ENCODE measurements at places on chromosomes 5 and 9.
A peak's percentile ranks its signal among the peaks of the same experiment; 100 is the strongest.

DNA sequence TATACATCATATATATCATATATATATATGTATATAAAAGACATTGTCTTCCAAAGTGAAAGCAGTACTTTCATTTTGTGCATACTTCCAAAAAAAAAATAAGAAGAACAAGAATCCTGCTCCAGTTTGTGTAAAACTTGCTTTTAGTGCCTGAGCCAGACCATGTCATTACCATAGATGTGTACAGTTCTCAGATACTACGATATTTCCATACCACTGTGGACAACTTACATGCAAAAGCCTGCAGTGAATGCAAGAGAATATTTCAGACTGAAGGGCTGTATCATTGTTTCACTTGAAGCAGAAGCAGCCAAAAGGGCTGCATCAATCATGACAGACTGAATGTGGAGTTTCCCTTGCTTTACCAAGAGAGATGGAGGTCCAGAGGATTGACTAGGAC lies 72.6 kb upstream of the CYLC2 start:
- no peak for DNase-seq

DNA sequence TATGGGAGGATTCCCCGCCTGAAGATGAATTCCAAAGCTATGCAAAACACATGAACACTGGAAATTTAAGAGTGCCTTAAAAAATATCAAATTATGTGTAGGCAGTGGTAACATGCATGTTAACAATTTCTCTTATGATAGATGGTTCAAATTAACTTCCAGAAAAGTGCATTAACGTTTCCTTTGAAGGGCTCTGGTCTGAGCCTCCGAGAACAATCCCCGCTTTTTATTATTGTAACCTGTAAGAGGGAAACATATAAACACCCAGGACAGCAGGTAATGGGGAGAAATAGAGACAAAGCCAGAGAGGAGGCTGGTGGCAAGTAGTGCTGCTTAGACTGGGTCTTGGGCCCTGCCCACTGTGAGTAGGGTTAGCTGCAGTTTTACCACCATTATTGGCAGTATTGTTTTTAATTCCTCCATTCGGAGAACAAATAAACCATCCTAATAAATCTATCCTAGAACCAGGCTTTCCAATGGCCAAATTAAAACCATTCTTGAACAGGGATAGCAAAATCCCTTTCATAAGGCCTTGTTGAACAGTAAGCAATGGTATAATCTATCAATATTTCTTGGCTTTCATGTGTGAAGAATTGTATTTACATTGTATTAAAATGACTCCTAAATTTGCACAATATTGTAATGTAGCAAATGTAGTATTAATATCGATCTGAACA lies 6.3 kb downstream of the NR2F1 start:
- no peak for DNase-seq

- peak; percentile 11 for DNase-seq
These were observed 84.0 kb upstream of the SMIM32 start for GRCh38 chr5:136276946-136277345.

DNA sequence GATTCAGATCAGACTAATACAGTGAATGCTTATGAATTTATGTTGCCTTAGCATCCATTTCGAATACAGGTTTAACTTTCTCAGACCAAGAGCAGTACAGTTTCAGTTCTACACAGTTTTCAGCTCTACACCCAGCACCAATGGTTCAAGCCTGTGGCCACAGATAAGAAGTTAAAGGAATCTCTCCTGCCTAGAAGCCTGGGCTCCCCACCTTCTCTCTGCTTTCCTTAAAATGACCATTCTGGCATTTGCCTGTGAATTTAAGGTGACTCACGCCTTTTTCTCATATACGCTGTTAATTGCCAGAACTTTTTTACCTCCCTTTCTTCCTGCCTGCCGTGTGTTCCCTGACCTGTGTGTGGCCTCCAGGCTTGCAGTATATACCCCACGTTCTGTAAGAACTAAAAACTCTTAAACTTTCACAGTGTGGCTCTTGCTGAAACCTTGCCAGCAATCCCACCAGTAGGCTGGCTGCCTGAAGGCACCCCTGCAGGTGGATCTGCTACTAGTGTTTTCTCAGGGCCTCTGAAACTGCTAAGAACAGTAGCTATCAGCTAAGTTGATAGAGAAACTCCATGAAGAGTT lies 692.8 kb upstream of the CDH18 start:
- no peak for DNase-seq

- DNase-seq, result no peak
These were observed 7.7 kb downstream of the ARHGAP26 start for GRCh38 chr5:142777850-142778249.

DNA sequence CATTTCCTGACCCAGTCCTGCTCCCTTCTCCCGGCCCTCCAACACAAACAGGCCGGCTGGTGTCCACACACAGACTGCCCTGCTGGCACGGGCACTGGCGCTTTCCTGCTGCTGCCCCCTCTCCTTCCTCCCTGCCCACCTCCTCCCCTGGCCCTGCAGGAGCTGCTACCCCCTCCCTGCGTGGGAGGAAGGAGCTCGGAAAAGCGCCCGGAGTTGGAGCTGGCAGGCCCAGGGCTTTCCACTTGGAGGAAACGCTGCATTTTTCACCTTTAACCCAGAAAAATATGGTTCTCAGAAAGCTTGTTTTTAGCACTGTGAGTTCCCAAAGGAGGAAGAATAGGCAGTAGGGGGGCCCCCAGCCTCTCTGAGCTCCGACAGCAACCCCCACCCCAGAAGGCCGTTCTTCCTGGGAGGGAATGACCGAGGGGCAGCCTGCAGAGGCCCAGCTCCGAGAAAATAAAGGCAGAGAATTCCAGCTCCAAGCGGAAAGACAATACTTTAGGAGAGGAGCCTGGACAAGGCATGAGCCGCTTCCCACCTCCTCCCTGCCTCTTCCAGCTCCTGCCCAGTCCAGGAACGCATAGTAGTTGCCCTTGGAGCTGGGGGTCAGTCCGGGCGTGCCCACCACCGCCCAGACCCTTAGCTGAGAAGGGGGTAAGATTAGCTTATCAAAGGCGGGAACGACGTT lies 88.9 kb downstream of the LIFR start:
- peak; percentile 31 for DNase-seq

DNA sequence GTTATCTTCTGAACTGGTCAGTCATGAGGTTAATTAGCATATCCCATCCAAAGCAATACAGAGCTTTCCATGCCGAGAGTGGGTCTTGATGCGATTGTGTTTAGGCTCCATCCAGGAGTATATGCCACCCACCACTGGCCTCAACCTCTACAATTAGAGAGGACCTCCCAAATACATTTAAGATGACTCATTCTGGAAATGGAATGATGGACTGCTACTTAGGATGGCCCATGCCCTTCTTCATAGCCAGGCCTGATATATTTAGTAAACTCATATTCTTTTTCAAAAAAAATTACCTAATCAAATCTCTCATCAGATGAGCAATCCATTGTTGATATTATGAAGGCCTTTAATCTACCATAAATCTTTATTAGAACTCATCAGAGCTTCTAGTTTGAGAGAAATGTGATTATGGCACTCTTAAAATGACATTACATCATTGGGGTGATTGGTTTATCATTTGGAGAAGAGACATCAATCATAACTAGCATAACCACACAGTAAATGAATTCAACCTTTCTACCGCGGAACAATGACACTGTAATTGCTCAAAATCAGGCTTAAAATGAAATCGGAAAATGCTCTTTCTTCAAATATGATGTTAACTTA lies 414.2 kb upstream of the WWC1 start:
- no peak for DNase-seq

- DNase-seq, result no peak
These were observed 658.6 kb downstream of the ISL1 start for GRCh38 chr5:52041842-52042241.

DNA sequence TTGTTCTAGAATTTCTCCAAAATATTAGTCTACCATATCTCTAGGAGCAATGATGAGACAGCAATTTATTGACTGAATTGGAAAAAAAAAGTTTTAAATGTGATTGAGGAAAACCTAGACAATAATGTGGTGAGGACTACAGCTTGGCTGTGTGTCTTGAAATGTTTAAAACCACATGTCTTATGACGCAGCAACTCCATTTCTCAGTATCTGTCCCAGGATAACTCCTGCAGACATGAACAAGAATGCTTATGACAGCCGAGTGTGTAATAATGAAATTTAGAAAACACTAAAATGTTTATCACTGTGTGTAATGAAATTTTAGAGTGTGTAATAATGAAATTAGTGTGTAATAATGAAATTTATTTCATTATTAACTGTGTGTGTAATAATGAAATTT lies 254.1 kb upstream of the DAPK1 start:
- DNase-seq, result peak; percentile 58

DNA sequence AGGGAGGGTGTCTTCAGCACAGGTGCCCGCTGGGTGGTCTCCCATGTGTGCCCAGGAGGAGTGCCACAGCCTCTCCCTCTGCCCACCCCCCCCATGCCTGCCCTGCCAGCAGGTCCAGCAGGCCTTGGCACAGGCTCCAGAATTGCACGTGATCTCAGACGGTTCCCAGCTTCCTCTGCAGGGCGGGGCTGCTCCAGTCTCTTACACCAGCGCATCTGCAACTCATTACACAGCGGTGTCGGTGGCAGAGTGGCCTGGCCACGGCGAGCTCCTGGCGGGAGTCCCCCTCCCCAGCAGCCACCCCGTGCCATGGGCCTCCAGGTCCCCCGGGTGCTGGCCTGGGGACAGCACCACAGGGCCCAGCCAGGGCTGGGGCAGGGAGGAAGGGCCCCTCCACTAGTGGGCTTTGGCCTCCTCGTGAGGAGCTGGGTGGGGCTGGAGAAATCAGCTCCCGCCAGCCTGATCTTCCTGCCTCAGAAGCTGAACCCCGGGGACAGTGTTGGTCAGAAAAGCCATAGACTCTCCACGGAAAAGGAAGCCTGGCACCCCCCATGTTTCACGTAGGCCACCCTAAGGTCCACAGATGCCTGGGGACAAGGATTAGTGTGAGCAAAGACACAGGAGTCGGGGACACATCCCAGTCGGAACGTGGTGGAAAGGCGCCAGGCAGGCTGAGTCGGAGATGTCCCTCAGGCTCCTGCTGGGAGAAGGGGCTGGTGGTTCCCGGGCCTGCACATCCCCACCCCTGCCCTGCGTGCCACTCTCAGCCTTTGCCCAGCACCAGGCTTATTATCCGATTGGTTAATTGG lies 40.2 kb downstream of the RXRA start:
- peak; percentile 90 for DNase-seq

- peak; percentile 79 for DNase-seq
These were observed 42.5 kb upstream of the SH3PXD2B start for GRCh38 chr5:172496671-172497371.

DNA sequence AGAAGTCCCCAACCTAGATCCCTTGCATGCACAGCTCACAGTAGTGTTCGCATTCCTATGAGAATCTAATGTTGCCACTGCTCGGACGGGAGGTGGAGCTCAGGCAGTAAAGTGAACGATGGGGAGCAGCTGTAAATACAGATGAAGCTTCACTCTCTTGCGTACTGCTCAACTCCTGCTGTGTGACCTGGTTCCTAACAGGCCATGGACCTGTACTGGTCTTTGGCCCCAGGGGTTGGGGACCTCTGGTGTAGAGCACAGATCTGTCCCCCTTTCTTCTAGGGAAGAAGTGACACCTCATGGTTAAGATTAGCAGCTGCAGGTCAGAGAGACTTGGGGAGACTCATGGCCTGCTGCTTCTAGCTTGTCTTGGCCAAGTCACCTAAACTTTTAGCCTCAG lies 7.1 kb downstream of the ARHGEF28 start:
- no peak for DNase-seq

DNA sequence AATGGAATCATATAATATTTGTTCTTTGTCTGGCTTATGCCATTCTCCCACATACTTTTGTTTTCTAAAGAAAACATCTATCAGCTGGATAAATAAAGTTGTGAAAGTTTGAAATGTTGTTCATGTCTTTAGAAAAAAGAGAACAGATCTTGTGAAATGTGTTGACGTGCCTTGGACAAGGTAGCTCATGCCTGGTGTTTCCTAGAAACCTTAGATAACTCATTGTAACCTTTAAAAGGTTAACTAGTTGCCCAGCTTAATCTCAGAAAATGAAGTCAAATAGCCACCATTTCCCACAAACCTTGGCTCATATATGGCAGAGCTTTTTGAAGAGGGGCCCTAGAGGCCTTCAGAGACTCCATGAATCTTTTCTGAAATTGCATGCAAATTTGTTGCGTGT lies 15.3 kb downstream of the CDO1 start:
- DNase-seq, result no peak

DNA sequence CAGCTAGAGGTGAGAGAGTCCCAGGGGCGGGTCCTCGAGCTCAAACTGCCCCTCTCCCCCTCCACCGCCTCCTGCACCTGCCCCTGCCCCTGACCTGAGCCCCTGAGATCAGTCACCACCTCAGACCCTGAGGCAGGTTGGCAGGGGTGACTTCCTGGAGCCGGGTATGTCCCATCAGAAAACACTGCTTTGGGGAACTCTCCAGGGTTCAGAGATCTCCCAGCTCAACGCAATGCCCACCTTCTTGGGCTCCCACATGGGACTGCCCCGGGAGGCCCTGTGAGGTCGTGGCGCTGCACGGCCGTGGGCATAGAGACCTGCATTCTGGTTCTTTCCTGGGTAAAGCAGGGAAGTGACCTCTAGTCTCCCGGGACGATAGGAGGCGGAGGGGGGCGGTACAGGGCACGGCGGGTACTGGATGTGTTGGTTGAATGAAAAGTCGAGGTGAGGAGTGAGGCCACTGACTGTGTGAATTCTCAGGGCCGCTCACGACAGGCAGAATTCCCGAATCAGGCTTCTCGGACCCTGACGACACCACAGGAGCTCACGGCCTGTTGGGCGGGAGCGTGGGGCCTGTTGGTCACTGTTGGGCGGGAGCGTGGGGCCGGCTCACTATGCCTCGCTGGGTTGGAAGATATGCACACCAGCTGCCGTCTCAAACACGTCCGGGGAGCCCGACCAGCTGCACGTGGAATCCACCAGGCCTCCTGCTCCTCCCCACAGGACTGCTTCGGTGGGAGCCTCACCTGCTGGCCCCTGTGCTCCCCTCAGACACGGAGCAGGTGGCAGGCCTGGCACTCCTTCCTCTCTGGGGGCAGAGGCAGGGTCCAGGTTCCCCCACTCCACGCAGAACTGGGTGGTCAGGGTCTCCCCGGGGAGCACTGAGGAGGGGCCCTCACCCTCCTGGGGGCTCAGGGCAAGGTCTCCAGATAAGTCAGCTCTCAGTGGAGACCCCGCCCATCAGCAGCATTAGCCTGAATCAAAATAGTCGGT lies 178.0 kb upstream of the PPP1R26 start:
- DNase-seq, result no peak

DNA sequence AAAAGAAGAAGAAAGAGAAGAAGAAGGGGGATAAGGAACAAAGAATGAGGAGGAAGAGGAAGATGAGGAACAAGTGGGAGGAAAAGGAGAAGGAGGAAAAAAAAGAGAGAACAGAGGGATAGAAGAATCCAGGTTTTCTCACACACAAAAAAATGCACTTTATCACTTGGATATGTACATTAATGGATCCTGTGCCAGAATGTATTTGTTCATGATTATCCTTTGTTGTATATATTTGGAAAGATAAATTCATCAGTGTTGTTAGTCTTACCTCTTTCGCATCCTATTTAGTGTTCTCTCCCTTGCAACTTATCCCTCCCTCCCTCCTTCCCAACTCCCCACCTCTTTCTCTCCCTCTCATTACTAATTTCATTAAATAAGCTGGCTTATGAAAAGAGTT lies 298.8 kb downstream of the SLCO4C1 start:
- DNase-seq, result no peak

All from fibroblast of skin of right biceps (primary cell).